ENCODE measurements at places on chromosomes 5 and 9. TPM values are rescaled to one million over a fixed set of nuclear protein-coding genes. Genes with fewer than 3 reads are reported as not detected.

The SLC27A6 gene
- total RNA-seq, result not detected

The ANKRD31 gene
- total RNA-seq, result 0.26 TPM

GRCh38 chr5:32612134-32612888, 27.0 kb downstream of the SUB1 start:
- no peak for DNase-seq
- H3K27ac ChIP-seq, result no peak overlapping the region
- H3K4me3 ChIP-seq, result no peak overlapping the region
- H3K36me3 ChIP-seq, result no peaks in the 10 kb centered on the region
- H3K27me3 ChIP-seq, result no peaks in the 10 kb centered on the region
- no peaks in the 10 kb centered on the region for H3K4me1 ChIP-seq

GRCh38 chr5:91419571-91420537, 36.7 kb upstream of the ARRDC3 start:
- H3K27ac ChIP-seq, result no peak overlapping the region
- H3K4me3 ChIP-seq, result no peak overlapping the region
- no peaks in the 10 kb centered on the region for H3K27me3 ChIP-seq
- peak; percentile 88 for DNase-seq
- no peaks in the 10 kb centered on the region for H3K4me1 ChIP-seq
- H3K36me3 ChIP-seq, result no peaks in the 10 kb centered on the region

DNA sequence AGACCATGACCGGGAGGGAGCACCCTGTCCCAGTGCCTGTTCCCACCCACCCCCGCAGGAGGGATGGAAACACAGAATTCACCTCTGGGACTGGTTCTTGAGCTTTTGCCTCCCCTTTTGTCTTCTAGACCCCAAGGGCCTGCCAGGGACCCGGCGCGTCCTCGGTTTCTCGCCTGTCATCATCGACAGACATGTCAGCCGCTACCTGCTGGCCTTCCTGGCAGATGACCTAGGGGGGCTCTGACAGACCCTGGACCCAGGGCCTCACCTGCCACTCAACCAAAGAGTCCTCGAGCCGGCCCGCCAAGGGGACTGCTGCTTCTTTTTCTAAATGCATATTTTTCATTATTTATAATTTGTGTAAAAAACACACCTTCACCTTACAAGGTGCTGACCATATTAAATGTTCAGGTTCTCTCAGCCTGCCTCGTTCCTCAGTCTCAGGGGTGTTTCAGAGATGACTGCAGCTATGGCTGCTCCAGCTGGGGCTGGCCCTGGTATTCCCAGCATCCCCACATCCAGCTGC, 16.9 kb downstream of the CARD19 start:
- H3K27ac ChIP-seq, result no peak overlapping the region
- no peak overlapping the region for H3K4me3 ChIP-seq
- H3K4me1 ChIP-seq, result peaks cover 21% of the 10 kb centered on the region

GRCh38 chr5:7866196-7866595, 2.6 kb downstream of the FASTKD3 start:
- peaks cover 16% of the 10 kb centered on the region for H3K4me1 ChIP-seq
- H3K4me3 ChIP-seq, result no peak overlapping the region
- no peak overlapping the region for H3K27ac ChIP-seq
- peaks cover 30% of the 10 kb centered on the region for H3K36me3 ChIP-seq

- no peak overlapping the region for H3K4me3 ChIP-seq
- no peaks in the 10 kb centered on the region for H3K27me3 ChIP-seq
- H3K4me1 ChIP-seq, result no peaks in the 10 kb centered on the region
- no peaks in the 10 kb centered on the region for H3K36me3 ChIP-seq
Observed at GRCh38 chr5:96476654-96477053, 43.6 kb upstream of the PCSK1 start.

The NMUR2 gene
- not detected for total RNA-seq

DNA sequence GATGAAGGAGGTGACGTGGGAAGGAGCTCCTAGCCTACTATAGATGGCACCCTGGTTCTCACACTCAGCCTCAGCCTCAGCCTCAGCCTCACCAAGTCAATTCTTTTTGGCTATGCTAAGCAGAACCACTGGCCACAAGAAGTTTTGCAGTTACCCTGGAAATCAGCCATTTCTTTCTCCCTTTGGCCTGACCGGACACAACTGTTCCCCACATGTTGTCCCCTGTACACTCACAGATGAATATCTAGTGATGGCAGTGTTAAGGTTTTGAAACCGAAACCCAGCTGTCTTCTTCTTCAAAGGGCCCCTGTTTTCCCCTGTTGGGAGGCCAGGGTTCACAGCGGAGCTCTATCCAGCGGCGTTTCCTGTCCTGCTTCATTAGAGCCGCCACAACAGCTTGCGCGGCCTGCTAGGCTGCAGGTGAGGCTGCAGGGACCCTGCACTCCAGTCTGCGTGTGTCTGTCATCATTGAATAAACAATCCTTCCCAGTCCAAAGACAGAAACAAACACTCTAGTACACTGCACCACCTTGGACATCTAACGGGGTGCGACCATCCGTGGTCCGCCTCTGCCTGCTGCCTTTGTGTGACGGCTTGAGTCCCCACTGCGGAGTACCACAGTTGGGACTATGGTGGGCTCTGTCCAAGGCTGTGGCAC, 250.5 kb downstream of the DENND1A start:
- no peaks in the 10 kb centered on the region for H3K27me3 ChIP-seq
- H3K4me3 ChIP-seq, result no peak overlapping the region
- H3K27ac ChIP-seq, result peak overlapping the region; percentile 75
- peaks cover 19% of the 10 kb centered on the region for H3K4me1 ChIP-seq
- no peaks in the 10 kb centered on the region for H3K36me3 ChIP-seq
- no peak for DNase-seq

DNA sequence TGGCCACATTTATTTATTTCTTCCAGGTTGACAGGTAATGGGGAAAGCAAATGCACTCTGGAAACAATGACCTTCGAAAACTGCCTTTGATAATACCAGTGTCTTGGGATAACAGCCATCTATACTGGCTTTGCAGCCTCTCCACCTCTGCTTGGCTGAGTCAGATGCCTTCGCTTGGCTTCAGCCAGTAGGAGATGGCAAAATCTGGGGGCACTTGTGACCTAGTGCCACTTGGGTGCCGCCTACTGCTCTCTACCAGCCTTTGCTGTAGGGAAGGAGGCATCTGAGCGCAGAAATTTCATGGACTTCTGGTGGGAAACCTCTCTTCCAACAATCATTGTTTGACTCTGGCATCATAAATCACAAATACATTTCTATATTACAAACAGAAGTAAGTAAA, 21.8 kb downstream of the FYB1 start:
- H3K4me1 ChIP-seq, result peaks cover 46% of the 10 kb centered on the region
- no peaks in the 10 kb centered on the region for H3K36me3 ChIP-seq
- H3K4me3 ChIP-seq, result no peak overlapping the region
- H3K27ac ChIP-seq, result peak overlapping the region; percentile 90
- H3K27me3 ChIP-seq, result no peaks in the 10 kb centered on the region
- no peak for DNase-seq

The CCL21 gene
- total RNA-seq, result not detected

- H3K27me3 ChIP-seq, result no peaks in the 10 kb centered on the region
- DNase-seq, result no peak
- no peak overlapping the region for H3K4me3 ChIP-seq
- no peak overlapping the region for H3K27ac ChIP-seq
- H3K36me3 ChIP-seq, result no peaks in the 10 kb centered on the region
Observed at GRCh38 chr9:110514897-110515296, 64.6 kb downstream of the SVEP1 start.

DNA sequence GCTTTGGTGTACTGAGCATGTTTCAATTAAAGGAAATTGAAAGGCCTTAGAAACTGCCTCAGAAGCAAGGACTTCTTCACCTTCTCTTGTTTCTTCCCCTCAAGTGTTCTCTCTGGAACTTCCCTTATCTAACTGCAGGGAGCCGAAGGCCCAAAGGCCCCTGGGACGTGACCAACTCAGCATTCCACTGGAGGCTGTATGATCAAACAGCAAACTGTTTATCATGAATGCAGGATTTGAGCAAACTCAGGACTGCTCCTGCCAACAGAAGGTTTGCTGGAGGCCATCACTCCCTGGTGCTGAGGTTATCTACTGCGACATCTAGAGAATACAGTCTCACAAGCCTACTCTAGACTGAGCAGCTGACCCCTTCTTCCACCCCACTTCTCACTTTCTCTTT, 4.8 kb upstream of the CDH10 start:
- H3K27me3 ChIP-seq, result no peaks in the 10 kb centered on the region
- DNase-seq, result no peak
- H3K27ac ChIP-seq, result no peak overlapping the region
- no peaks in the 10 kb centered on the region for H3K4me1 ChIP-seq
- no peak overlapping the region for H3K4me3 ChIP-seq
- no peaks in the 10 kb centered on the region for H3K36me3 ChIP-seq

DNA sequence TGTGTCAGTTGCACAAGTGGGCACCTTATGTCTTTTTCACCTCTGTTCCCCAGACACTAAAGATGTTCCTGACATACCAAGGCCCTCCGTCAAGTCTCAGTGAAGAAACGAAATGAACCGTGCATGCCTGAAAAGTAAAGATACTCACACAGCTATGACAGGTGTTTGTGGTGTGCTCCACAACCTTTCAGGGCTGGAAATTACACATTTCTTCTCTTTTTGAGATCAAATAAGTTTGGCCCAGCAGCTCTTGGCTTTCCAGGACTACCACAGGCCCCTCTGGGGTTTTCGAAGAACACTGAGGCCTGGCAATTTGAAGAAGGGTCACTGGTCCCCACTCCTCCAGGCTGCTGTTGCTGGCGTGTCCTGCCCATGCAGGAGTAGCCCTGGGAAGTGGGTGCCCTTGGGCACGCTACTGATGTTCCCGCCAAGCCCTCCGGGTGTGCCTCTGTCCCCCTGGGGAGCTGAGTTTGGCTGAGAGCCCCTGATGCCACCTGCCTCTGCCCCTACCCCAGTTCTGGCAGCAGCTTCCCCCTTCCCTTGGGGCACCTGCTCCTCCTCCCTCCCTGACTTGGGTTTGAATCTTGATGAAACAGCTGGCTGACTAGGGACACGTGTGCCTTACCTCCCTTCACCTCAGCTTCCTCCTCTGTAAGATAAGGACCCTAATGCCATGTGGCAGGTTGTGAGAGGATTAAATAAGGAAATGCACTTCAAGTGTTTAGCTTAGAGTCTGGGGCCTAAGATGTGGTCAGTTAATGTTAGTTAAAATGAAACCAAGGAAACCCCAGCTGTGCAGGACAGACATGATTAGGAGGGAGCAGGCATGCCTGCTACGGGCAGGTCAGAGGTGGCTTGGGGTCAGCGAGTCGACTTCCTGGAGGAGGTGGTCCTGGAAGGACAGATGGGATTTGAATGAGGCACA, 49.1 kb upstream of the GADD45G start:
- no peaks in the 10 kb centered on the region for H3K27me3 ChIP-seq
- peaks cover 9% of the 10 kb centered on the region for H3K4me1 ChIP-seq
- H3K4me3 ChIP-seq, result no peak overlapping the region
- H3K27ac ChIP-seq, result no peak overlapping the region
- H3K36me3 ChIP-seq, result no peaks in the 10 kb centered on the region

All from PC-3 (cell line).